Thymus (tissue), 14 donors: ENCODE measurements at places on chromosomes 4 and X. TPM values are rescaled to one million over a fixed set of nuclear protein-coding genes. Genes with fewer than 3 reads are reported as not detected.

GRCh38 chr4:99759346-99759984 is 57.2 kb upstream of the DAPP1 start:
- no peaks in the 10 kb centered on the region for H3K27me3 ChIP-seq
- no peaks in the 10 kb centered on the region for H3K4me1 ChIP-seq
- H3K27ac ChIP-seq, result no peak overlapping the region

GRCh38 chr4:36241771-36242170 is 2.5 kb downstream of the ARAP2 start:
- peaks cover 15% of the 10 kb centered on the region for H3K36me3 ChIP-seq
- H3K27ac ChIP-seq, result no peak overlapping the region
- peaks cover 3% of the 10 kb centered on the region for H3K4me1 ChIP-seq
- peak overlapping the region; percentile 100 for H3K4me3 ChIP-seq
- peak; percentile 86 for DNase-seq

GRCh38 chrX:132576939-132577338 is 88.1 kb upstream of the MBNL3 start:
- no peak for DNase-seq
- no peaks in the 10 kb centered on the region for H3K36me3 ChIP-seq
- H3K4me1 ChIP-seq, result no peaks in the 10 kb centered on the region
- H3K27me3 ChIP-seq, result no peaks in the 10 kb centered on the region
- H3K27ac ChIP-seq, result no peak overlapping the region

Gene VEGFD
- total RNA-seq, result 0.05 TPM

- H3K27me3 ChIP-seq, result no peaks in the 10 kb centered on the region
- no peak overlapping the region for H3K4me3 ChIP-seq
- H3K4me1 ChIP-seq, result no peaks in the 10 kb centered on the region
Measured at GRCh38 chr4:53917729-53918128, 146.7 kb downstream of the CHIC2 start.

DNA sequence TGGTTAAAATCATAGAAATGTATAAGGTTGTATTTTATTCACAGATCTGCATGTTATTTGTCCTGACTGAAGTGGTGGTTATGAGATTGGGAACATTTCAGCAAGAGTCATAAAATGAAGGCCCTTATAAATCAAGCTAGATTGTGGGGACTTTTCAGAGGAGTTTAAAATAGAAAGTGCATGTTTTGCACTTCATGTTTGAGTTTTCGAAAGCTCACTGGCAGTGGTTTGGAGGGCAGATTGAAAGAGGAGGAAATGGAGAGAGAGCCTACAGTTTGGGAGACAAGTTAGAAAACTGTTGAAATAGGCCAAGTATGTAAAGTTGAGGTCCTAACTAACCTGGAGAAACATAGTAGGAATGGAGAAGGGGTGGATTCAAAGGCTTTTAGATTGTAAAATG is 124.9 kb downstream of the KDM6A start:
- DNase-seq, result no peak
- H3K4me3 ChIP-seq, result no peak overlapping the region
- no peaks in the 10 kb centered on the region for H3K36me3 ChIP-seq
- no peaks in the 10 kb centered on the region for H3K4me1 ChIP-seq
